ENCODE measurements at places on chromosomes 16 and 17.

DNA sequence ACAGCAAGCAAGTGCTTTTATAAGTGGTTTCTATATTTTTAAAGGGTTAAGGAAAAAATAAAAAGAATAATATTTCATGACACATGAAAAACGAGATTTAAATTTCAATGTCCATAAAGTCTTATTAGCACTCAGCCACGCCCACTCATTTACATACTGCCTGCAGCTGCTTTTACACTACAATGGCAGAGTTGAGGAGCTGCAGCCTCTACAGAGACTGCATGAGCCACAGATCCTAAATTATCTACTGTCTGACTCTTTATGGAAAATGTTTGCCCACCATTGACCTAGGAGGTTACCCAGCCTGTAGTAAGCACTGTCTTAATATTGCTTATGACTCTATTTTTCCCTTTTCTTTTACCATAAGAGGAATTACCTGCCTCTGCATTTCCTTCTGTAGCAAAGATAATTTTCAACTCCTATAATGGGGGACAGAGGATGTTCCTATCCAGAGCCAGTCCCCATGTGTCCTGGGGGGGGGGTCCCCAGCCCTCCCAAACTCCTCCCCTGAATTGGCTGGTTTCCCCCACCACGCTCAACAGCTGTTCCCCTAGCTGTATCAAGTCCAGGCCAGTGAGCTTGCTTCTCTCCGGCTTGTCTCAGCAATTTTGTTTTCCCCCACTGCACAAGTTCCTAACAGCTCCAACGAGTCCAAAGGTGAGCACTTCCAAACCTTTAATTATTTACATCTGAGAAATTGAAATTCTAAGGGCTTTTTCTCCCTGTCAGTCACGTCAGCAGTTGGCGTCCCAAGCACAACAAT, 139.4 kb upstream of the ERCC4 start:
- no peak overlapping the region for H3K4me3 ChIP-seq
- H3K27me3 ChIP-seq: peaks cover 2% of the 10 kb centered on the region
- no peak for DNase-seq
- no peaks in the 10 kb centered on the region for H3K36me3 ChIP-seq
- no peak overlapping the region for H3K27ac ChIP-seq
- no peaks in the 10 kb centered on the region for H3K4me1 ChIP-seq

DNA sequence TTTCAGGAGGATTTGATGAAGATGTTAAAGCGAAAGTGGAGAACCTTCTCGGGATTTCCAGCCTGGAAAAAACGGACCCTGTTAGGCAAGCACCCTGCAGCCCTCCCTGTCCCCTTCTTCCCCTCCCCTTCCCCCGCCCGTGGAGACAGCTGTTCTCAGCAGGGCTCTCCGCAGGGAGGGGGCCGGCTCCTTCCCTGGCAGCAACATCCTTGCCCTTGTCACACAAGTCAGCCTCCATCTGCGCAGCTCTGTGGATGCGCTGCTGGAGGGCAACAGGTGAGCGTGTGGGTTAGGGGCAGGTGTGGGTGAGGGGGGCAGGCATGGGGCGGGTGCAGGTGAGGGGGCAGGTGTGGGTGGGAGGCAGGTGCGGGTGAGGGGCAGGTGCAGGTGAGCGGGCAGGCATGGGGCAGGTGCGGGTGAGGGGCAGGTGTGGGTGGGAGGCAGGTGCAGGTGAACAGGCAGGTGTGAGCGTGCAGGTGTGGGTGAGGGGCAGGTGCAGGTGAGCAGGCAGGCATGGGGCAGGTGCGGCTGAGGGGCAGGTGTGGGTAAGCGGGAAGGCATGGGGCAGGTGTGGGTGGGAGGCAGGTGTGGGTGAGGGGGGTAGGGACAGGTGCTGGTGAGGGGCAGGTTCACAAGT, 9.4 kb downstream of the CYBC1 start:
- H3K36me3 ChIP-seq: peaks cover 54% of the 10 kb centered on the region
- no peak overlapping the region for H3K4me3 ChIP-seq
- H3K4me1 ChIP-seq: peaks cover 20% of the 10 kb centered on the region
- no peaks in the 10 kb centered on the region for H3K27me3 ChIP-seq

DNA sequence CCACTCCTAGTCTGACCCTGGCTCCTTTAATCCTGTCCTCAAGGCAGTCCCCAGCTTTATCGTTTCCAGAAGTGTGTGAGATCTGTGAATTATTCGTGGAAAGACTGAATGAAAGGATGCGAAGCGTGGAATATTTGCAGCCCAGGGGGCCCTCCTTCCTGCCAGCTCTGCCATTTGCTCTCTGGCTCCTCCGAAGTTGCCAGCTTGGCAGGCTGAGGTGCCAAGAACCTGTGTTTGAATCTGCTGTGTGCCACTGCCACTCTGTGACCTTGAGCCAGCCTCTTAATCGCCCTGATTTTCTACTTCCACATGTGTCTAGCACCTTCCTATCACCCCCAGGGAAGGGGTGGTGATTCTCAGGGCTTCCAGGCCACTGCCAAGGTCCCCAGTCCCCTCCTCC, 10.8 kb downstream of the TBKBP1 start:
- H3K27ac ChIP-seq: no peak overlapping the region
- H3K27me3 ChIP-seq: no peaks in the 10 kb centered on the region
- no peak overlapping the region for H3K4me3 ChIP-seq
- DNase-seq: no peak
- H3K36me3 ChIP-seq: peaks cover 18% of the 10 kb centered on the region
- H3K4me1 ChIP-seq: peaks cover 17% of the 10 kb centered on the region

DNA sequence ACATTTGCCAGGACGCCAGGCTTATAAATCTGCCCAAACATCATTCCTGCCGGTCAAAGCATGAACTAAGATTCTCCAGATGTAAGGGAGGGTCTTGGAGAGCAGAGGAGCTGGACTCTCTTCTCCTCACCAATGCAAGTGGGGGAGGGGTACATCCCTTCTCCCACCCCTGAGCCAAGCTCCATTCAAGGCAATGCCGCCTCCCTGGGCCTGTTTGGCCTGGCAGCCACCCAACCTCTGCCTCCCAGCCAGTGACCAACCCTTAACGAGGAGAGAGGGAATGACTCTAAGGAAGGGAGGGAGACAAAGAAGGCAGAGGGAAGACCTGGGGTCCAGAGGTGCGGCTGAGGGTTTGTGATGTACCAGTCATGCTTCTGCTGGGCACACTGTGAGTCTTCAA, 13.8 kb downstream of the C17orf50 start:
- no peak overlapping the region for H3K27ac ChIP-seq
- DNase-seq: no peak
- peaks cover 11% of the 10 kb centered on the region for H3K4me1 ChIP-seq

- H3K27ac ChIP-seq: no peak overlapping the region
- no peaks in the 10 kb centered on the region for H3K27me3 ChIP-seq
- H3K4me3 ChIP-seq: no peak overlapping the region
- peaks cover 17% of the 10 kb centered on the region for H3K4me1 ChIP-seq
- no peaks in the 10 kb centered on the region for H3K36me3 ChIP-seq
Observed at GRCh38 chr16:11328172-11329070, 16.8 kb upstream of the RMI2 start.

- H3K36me3 ChIP-seq: no peaks in the 10 kb centered on the region
- H3K27ac ChIP-seq: no peak overlapping the region
- peaks cover 9% of the 10 kb centered on the region for H3K27me3 ChIP-seq
- H3K4me1 ChIP-seq: no peaks in the 10 kb centered on the region
- no peak for DNase-seq
Observed at GRCh38 chr16:73418691-73419090, 370.8 kb upstream of the ZFHX3 start.

- H3K36me3 ChIP-seq: no peaks in the 10 kb centered on the region
- no peaks in the 10 kb centered on the region for H3K4me1 ChIP-seq
- no peak overlapping the region for H3K27ac ChIP-seq
Observed at GRCh38 chr17:73750975-73751374, 106.7 kb upstream of the SDK2 start.

Data from suprapubic skin (tissue), 4 donors.